Tibial nerve (tissue), 4 donors: ENCODE measurements at places on chromosomes 11 and 22. TPM values are rescaled to one million over a fixed set of nuclear protein-coding genes. Genes with fewer than 3 reads are reported as not detected.

Gene TEAD1
- 127 TPM for total RNA-seq

Gene FGF4
- total RNA-seq = 17.3 TPM

Gene EP300
- 75.8 TPM for total RNA-seq

Gene NXPE1
- not detected for total RNA-seq

Gene RNF169
- 20.1 TPM for total RNA-seq

Gene SCGB1A1
- total RNA-seq = not detected

Gene TRIM68
- 14.2 TPM for total RNA-seq

Gene KREMEN1
- 5.4 TPM for total RNA-seq

Gene ACRV1
- not detected for total RNA-seq

Gene PARVG
- total RNA-seq = 18.8 TPM

Gene GLYAT
- not detected for total RNA-seq

Gene ABCC8
- 6.0 TPM for total RNA-seq

Gene TP53I11
- total RNA-seq = 65.5 TPM

Gene MMP10
- not detected for total RNA-seq

Gene PNPLA3
- 0.78 TPM for total RNA-seq

Gene CD248
- 43.3 TPM for total RNA-seq

Gene OR52A1
- not detected for total RNA-seq

Gene FOSL1
- not detected for total RNA-seq

Gene OR52E5
- total RNA-seq = not detected

Gene PCNX3
- 37.7 TPM for total RNA-seq

Gene AHNAK
- total RNA-seq = 1,417 TPM

Gene C11orf42
- total RNA-seq = not detected

Gene LYVE1
- 104 TPM for total RNA-seq

Gene ZFTA
- 25.1 TPM for total RNA-seq

Gene HBE1
- not detected for total RNA-seq

Gene P2RY6
- 0.63 TPM for total RNA-seq

Gene CARD16
- total RNA-seq = 21.6 TPM

Gene NDUFC2
- 49.6 TPM for total RNA-seq

Gene EHBP1L1
- 186 TPM for total RNA-seq

Gene PLAAT5
- 11.8 TPM for total RNA-seq

Gene PRODH
- total RNA-seq = 147 TPM

Gene GNG3
- 2.6 TPM for total RNA-seq
